Forelimb muscle (tissue), 1 donor: ENCODE measurements at places on chromosomes 2 and 18. TPM values are rescaled to one million over a fixed set of nuclear protein-coding genes. Genes with fewer than 3 reads are reported as not detected.

GRCh38 chr2:76391678-76392077 is 681.0 kb upstream of the GCFC2 start:
- DNase-seq = no peak

The OBSL1 gene
- polyA plus RNA-seq = 138 TPM

The IL1B gene
- polyA plus RNA-seq = 0.14 TPM

The DSG4 gene
- polyA plus RNA-seq = not detected

The FEV gene
- not detected for polyA plus RNA-seq
